Activated CD4-positive, alpha-beta T cell treated with anti-CD3 and anti-CD28 coated beads, Interleukin-2, Interleukin-6, amounts not matched to agents 100 ng/mL and 50 ng/mL, durations not matched to agents 16 hours and 8 hours (primary cell): ENCODE measurements at places on chromosomes 2 and 18.

GRCh38 chr2:73889206-73889605, 3.6 kb upstream of the ACTG2 start:
- DNase-seq: no peak

DNA sequence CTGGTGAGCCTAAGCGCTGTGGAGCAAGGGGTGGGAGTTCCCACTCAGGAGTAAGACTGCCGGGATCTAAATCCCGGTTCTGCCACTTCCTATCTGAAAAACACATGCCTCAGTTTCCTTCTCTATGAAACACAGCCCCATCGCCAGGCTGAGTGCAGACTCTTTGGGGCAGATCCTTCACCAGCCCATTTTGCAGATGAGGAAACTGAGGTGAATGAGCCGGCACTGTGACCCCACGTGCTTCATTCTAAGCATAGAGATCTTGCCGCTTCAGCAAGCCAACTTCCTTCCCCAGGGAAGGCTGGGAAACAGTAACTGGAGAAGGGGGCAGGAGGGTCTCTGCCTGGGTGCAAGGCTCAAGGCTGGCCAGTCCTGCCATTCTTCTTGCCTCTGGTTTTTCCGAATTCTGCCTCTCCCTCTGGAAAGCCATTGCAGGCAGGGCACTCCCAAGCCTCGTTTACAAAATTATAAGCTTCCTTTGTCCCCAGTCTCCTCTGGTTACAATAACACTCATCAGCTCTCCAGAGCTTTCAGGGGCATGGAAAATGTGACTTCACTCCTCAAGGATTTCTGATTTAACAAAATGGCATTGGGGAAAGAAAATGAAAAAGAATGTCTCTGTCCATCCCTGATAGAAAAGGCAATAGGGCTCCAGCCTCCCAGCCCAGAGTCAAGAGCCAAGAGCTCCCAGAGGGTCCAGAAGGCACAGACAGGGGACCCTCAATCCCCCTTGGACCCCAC, 249.2 kb downstream of the TNS1 start:
- DNase-seq: no peak

- DNase-seq: no peak
These were observed 31.3 kb downstream of the DTNA start for GRCh38 chr18:34741401-34741800.

- DNase-seq: no peak
These were observed 1106.4 kb upstream of the ZEB2 start for GRCh38 chr2:145626301-145626700.

DNA sequence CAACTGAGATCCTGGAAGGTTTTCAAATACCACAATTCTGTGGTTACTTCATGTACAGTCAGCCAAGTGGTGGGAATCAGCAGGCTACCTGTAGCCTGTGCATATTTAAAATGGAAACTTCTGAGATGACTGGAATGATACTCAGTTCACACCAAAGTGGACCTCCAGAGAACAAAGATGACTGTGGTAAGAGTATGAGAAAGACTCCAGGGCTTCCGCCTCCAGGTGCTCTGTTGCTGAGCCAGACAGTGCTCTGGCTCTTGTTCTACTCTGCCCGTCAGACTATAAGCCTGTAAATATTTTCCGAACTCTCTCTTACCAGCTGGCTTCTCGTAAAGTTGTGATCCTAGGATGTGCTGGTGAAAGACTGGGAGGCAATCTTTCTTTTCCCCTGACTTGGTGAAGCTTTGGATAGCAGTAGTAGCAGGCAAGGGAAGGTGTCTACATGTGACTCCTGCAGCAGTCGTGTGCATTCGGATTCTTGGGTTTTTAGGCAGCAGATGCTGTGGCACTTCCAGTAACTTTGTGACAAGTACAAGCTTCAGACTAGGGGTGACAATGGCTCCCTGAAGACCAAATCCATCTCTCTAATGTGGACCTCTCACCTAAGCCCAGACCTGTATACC, 23.1 kb downstream of the ST3GAL5 start:
- peak; percentile 83 for DNase-seq

GRCh38 chr18:11027862-11028261, 121.5 kb downstream of the PIEZO2 start:
- DNase-seq: no peak

DNA sequence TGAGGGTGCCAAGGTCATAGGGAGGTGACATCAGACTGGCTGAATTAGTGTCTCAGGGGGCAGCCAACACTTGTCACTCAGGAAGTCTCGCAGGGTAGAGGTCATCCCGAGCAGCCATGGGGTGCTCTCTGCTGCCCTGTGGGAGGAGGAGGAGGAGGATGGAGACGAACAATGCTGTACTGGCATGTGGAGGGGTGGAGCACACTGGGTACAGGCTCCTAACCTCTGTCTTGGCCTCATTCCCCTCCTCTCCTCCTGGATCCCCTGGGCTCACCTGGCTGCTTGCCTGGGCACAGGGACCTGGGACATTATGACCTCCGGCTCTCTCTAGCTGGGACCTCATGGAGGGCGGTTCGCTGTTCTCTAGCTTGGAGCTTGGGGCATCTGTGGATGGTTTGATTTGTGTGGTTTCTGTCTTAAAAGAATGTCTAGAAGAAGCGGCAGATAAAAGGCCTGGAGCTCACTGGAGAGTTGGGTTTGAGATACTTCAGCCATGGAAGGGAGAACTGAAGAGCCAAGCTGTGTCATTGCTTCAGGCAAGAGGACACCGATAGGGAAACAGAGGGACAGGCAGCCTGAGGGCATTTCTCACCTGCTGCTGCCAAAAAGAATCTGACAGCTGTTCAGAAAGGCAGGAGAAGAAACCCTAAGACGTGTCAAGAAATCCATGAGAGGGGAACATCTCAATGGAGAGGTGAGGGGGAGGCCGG, 133.1 kb downstream of the SEPTIN10 start:
- no peak for DNase-seq

DNA sequence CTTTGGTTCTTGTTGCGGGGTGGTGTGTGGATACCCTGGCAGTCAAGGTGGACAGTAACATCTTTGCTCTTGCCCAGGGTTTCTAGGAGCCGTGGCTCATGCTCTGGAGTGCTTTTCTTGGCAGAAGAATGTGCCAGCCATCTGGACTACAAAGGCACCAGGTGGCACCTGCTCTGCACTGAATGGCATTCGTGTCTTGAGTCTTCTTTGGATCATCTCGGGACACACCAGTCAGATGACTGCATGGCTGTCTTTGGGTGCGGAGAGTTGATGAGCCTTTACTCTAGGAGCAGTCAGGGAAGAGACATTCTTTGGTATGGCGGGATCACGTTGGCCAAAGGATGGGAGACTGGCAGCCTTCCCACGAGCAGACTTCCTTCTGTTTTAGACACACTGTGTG, 104.1 kb upstream of the SEC11C start:
- DNase-seq: no peak

GRCh38 chr2:96514521-96514920, 9.4 kb upstream of the NEURL3 start:
- DNase-seq: no peak

DNA sequence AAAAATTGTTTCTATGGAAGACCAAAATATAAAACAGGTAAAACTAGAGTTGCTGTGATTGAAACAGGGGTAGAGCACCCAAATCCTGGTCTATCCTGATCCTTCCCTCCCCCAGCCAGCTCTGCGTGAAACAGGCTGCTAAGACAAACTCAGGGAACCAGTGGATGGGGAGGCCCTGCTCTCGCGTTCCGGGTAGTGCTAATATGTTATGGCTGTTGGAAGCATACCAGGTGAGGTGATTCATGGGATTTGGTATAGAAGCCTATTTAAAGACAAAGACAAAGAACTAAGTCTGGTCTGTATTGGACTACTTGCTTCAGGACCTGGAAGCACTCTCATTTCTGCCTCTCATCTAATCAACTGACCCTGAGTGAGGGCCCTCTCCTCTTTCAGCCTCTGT, 63.0 kb upstream of the CCBE1 start:
- DNase-seq: no peak

GRCh38 chr18:34844072-34844471, 134.0 kb downstream of the DTNA start:
- no peak for DNase-seq

DNA sequence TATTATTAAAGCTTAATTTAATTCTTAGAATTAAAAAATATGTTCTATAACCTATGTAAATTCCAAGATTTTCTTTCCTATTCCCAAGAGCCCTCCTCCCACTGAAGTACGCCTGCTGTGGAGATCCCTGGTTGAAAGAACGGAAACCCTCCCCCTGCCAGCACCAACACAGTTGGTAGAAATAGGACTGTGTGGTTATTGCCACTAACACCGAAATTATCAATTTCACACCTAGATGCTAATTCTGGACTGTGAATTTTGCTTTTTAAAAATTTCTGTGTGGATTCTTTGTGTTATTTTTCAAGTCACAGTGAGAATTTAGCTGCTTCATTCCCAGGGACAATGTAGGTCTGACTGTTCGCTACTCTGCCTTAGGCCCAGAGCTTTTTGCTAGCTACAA, 305.8 kb upstream of the HNMT start:
- DNase-seq: no peak

DNA sequence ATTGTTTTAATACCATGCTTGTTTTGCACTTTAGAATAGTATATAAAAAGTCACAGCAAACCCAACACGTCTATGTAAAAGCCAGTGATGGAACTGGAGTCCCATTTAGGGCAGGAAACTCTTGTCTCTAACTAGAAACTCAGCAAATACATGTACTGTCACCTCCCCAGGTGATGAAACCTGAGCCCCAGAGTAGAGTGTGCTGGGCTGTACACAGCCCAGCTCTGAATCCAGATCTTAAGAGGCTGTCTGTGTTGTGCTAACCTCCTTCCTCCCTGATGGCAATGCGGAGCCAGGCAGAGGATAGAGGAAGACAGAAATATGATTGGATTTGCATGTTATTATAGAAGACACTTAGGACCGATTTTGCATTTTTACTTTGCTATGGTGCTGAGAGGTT, 317.5 kb upstream of the TRIB2 start:
- DNase-seq: no peak

GRCh38 chr2:185316383-185316782, 422.2 kb upstream of the FSIP2 start:
- no peak for DNase-seq

GRCh38 chr2:118836411-118836930, 11.0 kb downstream of the EN1 start:
- DNase-seq: no peak

DNA sequence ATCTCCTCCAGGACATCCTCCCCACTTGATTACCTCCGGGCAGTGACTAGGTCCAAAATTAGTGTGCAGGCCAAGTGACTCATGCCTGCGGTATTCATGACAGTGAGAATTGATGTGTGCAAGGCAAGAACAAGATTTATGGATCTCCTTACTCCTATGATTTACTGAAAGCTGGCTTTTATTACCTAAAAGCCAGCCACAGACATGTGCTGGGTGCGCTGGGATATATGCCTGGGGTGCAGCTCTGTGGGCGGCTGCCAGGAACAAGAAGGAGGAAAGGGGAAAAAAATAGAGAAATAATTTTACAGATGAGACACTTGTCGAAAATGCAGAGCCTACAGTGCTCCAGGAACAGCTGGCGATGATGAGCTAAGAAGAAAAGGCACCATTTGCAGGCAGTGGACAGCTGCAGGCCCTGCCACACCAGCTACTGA, 359.3 kb downstream of the CMPK2 start:
- DNase-seq: no peak

DNA sequence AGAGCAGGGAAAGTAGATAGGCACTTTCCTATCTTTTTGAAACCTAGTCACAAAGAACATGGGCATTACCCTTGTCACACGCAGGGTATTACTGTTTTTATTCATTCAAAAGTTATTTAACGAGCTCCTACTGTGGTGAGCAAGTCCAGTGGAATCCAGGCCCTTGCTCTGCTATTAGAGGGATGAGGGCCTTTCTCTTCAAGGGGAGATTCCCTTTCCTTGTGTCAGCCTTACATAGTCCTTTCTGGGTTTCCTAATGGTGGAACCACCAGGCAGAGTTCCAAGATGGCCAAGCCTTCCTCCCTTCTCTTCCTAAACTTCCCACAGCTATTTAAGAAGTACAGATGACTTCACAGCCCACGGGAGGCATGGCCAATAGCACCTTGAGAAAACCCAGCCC, 64.6 kb downstream of the SPTBN1 start:
- no peak for DNase-seq

DNA sequence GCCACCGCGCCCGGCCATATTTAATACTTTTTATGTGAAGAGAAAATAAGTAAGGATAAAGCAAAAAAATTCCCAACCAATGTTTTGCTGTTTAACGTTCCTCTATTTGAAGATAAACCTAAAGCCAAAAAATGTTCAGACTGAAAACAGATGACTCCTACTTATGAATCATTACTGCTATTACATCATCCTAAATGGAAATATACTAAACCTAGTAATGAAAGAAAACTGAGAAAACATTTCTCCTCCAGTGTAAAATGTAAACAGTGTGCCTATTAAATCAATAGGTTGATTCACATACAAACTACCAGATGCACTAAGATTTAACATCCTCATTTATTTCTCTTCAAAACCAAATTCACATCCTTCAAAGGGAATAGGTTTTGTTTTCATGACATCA, 43.5 kb downstream of the CWC22 start:
- DNase-seq: no peak

DNA sequence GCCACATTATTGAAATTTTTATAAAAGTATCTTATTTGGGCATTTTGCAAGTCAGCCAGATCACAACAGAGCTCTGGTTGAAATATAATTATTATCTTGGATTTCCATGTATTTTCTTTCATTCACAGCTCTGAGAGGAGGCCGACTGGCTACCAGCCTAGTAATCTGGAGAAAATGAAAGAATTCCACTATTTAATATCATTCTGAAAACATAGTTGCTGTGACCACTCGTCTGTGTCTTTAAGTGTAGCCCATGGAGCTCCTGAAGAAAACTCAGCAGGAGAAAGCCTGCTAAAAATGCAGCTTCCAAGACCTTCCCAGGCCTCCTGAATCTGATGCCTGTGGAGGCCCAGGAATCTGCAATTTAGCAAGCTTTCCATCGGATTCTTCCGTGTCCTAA, 114.7 kb downstream of the SH3BP4 start:
- DNase-seq: no peak

- no peak for DNase-seq
These were observed 14.9 kb downstream of the KIAA1328 start for GRCh38 chr18:36843784-36844183.

DNA sequence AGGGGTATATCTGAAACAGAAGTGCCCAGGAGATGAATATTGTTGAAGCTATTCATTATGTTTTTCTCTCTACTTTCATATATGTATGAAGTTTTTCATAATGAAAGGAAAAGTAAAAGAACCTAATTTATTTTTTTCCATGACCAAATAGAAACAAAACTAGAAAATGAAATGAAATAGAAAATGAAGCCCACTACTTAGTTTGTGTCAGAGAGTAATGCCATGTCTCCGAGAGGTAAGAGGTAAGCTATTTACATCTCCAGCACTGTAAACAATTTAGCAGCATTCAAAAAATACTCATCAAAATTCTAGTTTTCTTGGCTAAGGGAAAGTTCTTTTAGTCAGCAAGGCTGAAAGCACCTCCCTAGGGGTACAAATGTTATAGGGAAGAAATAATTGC, 238.6 kb downstream of the PTH2R start:
- no peak for DNase-seq

- DNase-seq: peak; percentile 88
These were observed 7.0 kb upstream of the NDUFV2 start for GRCh38 chr18:9095297-9096006.

GRCh38 chr2:122528958-122529705, 773.7 kb downstream of the TSN start:
- no peak for DNase-seq

GRCh38 chr18:75828379-75828778, 400.9 kb upstream of the SMIM21 start:
- no peak for DNase-seq
